CD4-positive, alpha-beta T cell (primary cell): ENCODE measurements at places on chromosomes 16 and 17.
A peak's percentile ranks its signal among the peaks of the same experiment; 100 is the strongest.

- no peak overlapping the region for H3K27ac ChIP-seq
- H3K4me1 ChIP-seq = peaks cover 10% of the 10 kb centered on the region
These were observed 29.5 kb downstream of the TRAP1 start for GRCh38 chr16:3687792-3688191.

DNA sequence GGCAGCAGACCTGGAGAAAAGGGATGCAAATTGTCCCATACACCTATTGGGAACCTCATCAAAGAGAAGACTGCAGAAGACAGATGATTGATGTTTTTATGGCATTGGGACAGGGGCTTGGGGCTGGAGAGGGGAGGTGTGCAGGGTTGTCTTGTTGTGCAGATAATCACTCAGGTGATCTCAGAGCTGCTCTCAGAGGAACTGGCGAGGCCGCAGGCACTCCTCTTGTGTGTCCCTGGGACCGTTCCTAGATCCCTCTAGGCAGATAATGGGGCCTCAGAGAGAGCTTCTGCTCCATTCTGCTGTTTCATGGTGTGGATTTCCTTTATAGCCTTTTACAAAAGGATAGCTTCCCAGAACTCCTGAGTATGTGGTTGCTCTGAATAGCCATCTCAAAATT, 1.6 kb downstream of the RNF213 start:
- H3K27me3 ChIP-seq = no peaks in the 10 kb centered on the region
- H3K4me3 ChIP-seq = peak overlapping the region; percentile 89
- peaks cover 82% of the 10 kb centered on the region for H3K4me1 ChIP-seq
- H3K36me3 ChIP-seq = peaks cover 8% of the 10 kb centered on the region
- peak overlapping the region; percentile 97 for H3K27ac ChIP-seq

DNA sequence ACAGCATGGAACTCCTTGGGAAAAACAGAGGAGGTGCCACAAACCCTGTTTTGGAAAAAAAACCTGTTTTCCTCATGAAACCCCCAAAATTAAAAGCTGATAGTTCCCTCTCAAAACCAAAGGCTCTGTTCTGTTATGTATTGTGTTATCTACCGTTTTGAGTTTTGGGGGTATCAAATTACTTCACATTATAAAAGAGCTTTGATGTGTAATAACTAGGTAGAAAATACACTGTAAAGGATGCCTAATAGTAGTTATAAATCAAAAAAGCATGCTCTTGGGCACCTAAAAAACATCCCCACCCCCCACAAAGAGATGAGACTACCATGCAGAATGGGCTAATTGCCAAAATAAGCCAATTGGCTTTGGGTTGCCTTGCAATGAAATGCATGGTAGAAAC, 30.8 kb downstream of the C16orf54 start:
- peaks cover 9% of the 10 kb centered on the region for H3K4me1 ChIP-seq
- H3K27ac ChIP-seq = no peak overlapping the region
- no peaks in the 10 kb centered on the region for H3K36me3 ChIP-seq
- H3K27me3 ChIP-seq = no peaks in the 10 kb centered on the region
- DNase-seq = no peak

DNA sequence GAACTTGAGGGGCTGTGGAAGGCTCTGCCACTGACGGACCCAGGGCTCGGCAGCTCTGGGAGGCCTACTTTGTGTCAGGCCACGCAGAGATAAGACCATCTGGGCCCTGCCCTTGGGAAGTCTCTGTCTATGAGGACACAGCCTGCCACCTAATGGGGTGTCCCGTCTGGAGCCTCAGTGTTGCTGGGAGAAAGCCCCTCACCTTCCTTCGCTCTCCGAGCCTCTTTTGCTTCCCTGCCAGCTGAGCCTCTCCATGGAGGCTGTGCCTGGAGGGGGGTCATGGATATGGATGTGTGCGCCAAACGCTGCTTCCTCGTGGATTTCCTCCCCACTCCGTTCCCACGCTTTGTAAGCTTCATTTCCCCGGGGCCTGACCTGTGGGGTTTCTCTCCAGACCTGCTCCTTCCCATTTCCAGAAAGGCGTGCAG, 228.8 kb downstream of the SEC14L1 start:
- no peak for DNase-seq
- H3K27me3 ChIP-seq = no peaks in the 10 kb centered on the region
- H3K4me1 ChIP-seq = peaks cover 70% of the 10 kb centered on the region
- H3K4me3 ChIP-seq = no peak overlapping the region
- H3K36me3 ChIP-seq = no peaks in the 10 kb centered on the region

GRCh38 chr16:89133457-89134127, 38.0 kb upstream of the CDH15 start:
- no peak overlapping the region for H3K27ac ChIP-seq
- peak; percentile 9 for DNase-seq
- H3K27me3 ChIP-seq = no peaks in the 10 kb centered on the region
- H3K4me1 ChIP-seq = peaks cover 7% of the 10 kb centered on the region
- H3K36me3 ChIP-seq = peaks cover 66% of the 10 kb centered on the region

DNA sequence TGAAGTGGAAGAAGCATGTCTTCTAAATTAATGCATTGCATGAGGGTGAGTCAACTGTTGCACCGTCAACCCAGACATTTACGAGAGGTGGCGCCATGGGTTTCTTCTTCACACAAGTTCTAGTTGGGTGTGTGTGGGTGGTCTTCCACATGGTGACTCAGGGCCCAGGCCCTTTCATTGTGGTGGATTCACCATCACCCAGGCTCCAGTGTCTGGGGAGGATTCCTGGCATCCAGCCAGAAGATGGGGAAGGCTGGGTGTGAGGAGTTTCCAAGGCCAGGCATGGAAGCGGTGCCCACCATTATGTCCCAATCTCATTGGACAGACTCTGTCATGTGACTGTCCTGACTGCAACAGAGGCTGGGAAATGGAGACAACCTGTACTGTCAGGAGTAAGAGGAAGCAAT, 21.4 kb upstream of the JPH3 start:
- no peaks in the 10 kb centered on the region for H3K4me1 ChIP-seq
- no peaks in the 10 kb centered on the region for H3K36me3 ChIP-seq
- no peak overlapping the region for H3K27ac ChIP-seq
- no peak for DNase-seq
